Fibroblast of pulmonary artery (primary cell): ENCODE measurements at places on chromosomes 16 and 17.

DNA sequence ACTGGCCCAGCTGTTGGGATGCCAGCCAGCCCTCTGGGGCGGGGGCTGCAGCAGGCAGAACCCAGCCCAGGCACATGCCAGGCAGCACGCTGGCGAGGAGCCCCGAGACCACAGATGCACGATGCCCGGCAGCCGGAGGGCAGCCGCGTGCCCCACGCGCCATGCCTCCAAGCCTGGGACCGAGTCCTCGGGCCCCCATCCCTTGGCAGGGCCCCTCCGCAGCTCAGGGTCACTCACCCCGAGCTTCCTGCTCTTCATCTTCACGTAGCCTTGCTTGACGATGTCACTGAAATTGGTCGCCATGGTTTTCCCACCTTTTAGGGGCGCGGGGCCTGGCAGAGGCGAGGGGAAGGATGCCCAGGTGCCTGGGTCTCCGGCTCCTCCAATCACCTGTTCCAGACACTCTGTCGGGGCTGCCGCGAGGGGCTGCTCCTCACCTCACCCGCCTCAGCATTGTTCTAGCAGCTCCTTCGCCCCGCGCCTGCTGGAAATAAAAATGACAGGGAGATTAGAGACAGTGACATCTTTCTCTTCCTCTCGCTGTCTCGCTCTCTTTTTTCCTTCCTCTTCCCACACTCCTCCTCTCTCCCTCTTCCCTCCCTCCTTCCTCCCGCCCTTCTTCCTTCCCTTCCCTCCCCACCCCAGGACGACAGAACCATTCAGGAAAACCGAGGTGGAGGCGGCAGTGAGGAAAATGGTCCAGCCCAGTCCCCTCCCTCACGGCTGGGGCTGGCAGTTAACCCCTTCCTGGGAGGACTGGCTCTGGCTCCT is 6.9 kb downstream of the DOK4 start:
- peak; percentile 78 for DNase-seq

DNA sequence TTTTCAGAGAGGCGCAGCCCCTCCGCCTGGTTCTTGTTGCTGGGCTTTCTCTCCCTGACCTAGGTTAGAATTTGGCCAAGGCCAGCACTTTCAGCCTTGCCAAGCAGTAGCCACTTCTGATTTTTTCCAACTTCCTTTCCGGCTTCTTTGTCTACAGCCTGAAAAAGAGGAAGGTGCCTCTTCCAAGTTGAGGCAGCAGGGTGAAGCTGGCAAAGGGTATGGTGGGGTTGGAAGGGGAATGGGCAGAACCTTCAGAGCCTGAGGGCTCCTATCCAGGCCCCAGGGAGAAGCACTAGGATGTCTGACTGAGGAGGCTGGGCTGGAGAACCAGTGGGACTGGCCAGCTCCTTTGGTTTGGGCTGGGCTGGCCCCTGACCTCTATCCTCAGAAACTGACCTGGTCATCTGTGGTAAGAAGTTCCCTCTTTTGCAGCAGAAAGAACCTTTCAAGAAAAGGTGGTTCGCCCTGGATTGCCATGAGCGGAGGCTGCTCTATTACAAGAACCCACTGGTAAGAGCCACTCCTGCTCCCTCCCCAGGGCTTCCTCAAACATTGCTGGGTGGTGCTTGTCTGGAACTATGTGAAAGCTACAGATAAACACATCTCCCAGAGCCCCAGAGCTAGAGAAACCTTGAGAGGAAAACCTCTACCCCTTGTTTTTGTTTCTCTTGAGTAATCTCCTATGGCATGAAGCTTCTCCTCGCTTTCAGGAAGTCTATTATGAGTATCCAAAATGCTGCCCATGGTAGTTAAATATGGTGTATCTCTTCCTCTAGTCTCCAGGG is 16.6 kb upstream of the RNF135 start:
- DNase-seq = no peak

- no peak for DNase-seq
These were observed 155.6 kb upstream of the CHMP6 start for GRCh38 chr17:80835816-80836657.

DNA sequence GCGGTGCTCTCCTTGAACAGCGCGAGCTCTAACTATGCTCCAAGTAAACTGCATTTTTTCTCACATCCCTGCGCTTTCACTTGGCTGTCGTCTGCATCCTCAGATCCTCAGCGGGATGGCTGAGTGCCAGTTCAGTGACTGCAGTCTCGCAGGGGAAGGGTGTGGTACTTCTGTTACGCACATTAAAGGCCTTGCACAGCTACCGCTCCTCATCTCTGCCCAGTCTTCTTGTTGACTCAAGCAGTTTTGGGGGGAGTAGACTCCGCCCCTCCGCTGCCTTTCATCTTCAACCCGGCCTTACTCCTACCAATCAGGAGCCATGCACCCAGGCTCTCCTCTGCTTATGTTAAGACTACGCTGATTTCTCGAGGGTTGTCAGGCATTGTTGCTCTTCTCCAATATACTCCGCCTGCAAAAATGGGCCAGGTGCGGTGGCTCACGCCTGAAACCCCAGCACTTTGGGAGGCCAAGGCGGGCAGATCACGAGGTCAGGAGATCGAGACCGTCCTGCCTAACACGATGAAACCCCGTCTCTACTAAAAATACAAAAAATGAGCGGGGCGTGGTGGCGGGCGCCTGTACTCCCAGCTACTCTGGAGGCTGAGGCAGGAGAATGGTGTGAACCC is 10.0 kb downstream of the ATP5PD start:
- DNase-seq = peak; percentile 90

GRCh38 chr17:37360632-37361031 is 15.2 kb upstream of the C17orf78 start:
- peak; percentile 72 for DNase-seq

GRCh38 chr16:31105677-31106213 is 2.4 kb upstream of the BCKDK start:
- peak; percentile 59 for DNase-seq

GRCh38 chr16:70653809-70654771 is 7.7 kb downstream of the IL34 start:
- DNase-seq = peak; percentile 90
